Stimulated activated CD4-positive, alpha-beta T cell treated with anti-CD3 and anti-CD28 coated beads, Interleukin-4, amount 100 ng/mL, for 1 hour (primary cell): ENCODE measurements at places on chromosomes 13 and 19.
A peak's percentile ranks its signal among the peaks of the same experiment; 100 is the strongest.

- no peak for DNase-seq
Measured at GRCh38 chr13:110278859-110279258, 28.1 kb downstream of the COL4A1 start.

DNA sequence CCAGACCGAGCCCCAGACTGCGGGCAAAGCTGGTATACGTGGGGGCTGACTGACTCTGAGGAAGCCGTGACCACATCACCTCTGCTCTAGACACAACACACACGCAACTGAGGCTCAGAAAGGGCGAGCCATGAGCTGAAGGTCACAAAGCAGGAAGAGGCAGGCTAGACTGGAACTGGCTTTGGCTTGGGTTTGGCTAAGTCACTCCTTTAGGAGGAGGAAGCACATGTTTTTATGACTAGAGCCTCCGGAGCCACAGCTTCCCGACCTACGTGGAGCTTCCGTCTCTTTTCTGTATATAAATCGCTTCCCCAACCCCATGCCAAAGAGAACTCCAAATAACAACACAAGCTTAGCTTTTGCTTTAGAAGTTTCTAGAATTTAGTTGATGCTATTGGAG, 48.0 kb downstream of the RFX2 start:
- no peak for DNase-seq

GRCh38 chr13:42354241-42355091, 82.5 kb downstream of the AKAP11 start:
- DNase-seq: peak; percentile 46

DNA sequence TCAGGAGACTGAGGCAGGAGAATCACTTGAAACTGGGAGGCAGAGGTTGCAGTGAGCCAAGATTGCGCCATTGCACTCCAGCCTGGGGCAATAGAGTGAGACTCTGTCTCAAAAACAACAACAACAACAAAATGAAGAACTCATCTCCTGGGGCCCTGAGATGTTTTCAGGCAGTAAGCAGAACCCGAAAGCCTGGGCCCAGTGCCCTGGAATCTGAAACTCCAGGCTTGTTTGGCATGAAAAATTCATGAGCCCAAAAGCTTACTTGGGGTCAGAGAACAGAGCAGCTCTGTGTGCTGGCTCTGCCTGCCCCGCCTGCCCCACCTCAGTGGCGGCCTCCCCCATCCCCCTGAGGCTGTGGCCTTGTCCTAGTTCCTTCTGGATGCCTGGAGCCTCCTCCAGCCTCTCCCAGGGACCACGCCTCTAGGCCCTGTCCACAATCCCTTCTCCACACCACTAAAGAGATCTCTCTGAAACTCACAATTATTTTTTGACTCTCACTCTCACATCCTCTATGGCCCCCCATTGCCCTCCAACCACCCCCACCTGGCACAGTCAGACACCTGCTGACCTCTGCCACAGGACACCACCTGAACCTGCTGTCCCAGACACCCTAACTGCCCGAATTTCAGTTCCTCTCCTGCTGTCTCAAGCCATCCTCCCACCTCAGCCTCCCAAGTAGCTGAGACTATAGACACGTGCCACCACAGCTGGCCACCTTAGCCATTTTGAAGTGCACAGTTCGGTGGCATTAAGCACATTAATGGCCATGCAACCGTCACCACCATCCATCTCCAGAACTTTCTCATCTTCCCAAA, 6.9 kb upstream of the AP1M2 start:
- no peak for DNase-seq

GRCh38 chr19:16825312-16826052, 3.7 kb upstream of the SIN3B start:
- DNase-seq: no peak

- no peak for DNase-seq
Measured at GRCh38 chr19:47598407-47599349, 10.3 kb upstream of the BICRA start.

DNA sequence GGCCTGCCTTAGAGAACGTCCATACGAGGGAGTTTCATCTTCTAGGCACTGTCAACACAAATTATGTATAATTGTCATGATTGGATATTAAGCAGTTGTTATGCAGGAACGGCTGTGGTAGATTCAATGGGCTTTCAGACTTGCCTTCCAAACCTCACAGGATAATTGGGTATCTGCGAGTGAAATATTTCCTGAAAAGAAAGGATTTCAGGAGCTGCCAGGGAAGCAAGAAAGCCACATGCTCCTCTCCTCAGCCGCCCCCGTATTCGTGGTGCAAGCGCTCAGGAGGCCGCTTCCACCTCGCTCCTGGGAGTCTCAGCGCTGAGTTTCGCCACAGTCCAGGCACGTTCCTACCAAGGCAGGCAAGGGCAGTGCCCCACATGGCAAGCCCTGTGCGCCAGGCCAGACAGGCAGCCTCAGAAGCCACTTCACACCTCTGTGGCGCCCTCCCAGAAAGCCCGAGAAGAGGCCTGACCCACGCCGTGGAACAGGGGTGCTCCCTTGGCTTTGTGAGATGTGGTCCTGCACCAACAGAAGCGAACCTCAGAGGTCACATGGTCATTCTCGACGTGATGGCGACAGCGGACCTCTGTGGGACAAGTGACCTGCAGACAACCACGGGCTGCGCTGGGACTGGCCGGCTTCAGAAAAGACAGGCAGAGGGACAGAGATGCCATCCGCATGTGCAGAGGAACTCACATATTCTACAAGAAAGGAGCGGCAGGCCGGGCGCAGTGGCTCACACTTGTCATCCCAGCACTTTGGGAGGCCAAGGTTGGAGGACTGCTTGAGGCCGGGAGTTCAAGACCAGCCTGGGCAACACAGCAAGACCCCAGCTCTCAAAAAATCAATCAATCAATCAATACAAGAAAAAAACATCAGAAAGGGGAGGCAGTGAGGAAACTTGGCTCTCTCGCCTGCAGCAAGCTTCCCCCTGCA, 41.4 kb downstream of the CEBPG start:
- no peak for DNase-seq

- no peak for DNase-seq
Measured at GRCh38 chr13:91764527-91764926, 366.1 kb downstream of the GPC5 start.

- DNase-seq: no peak
Measured at GRCh38 chr13:32838945-32839344, 177.3 kb upstream of the KL start.

GRCh38 chr13:112968380-112968909, 569 bp upstream of the MCF2L start:
- DNase-seq: peak; percentile 51

GRCh38 chr19:38425810-38426466, at the start of gene RASGRP4:
TSS of gene RASGRP4 (minus strand) at chr19:38426219. CDS start at chr19:38426091, 128 bp downstream.
- peak; percentile 64 for DNase-seq

- no peak for DNase-seq
Measured at GRCh38 chr19:4058693-4059452, 7.8 kb downstream of the ZBTB7A start.

GRCh38 chr13:35818633-35819067, 312.5 kb downstream of the DCLK1 start:
- DNase-seq: no peak

- DNase-seq: no peak
Measured at GRCh38 chr13:109412283-109412901, 374.0 kb downstream of the IRS2 start.

- peak; percentile 42 for DNase-seq
Measured at GRCh38 chr19:49556412-49557398, 23.7 kb downstream of the NOSIP start.

DNA sequence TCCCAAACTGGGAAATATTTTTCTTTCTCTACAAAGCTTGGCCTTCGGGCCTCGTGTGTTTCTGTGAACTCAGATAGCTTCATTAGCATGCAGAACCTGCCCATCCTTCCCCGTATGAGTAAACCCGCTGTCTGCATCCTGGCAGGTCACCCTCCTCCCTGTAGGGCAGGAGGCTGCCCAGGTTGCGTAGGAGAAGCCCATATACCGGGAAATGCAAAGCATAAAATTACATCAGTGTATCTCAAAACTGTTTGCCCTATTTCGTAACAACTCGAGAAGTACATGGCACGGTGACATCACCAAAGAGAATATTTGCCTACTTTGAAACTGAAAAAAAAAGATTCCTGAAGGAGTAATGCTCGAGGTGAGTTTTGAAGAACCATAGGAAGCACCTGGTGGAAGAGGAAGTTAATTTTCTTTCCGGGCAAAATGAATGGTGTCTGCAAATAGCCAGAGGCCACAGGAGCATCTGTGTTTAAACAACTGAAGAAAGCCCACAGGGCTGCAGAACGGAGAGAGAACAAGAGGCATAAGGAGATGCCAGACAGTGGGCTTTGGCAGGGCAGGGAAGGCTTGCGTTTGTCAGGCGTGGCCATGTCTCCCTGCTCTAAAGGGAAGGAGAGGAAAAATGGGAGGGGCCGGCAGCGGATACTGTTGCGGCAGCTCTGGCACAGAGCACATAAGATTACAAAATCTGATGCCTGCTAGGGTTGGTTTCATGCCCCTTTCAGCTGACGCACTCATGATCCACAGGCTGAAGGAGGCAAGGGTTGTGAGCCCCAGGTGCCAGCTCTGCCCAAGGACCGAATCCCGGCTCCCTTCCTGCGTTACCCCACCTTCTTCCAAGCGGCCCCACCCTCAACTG, 81.4 kb downstream of the IRS2 start:
- DNase-seq: no peak

- DNase-seq: no peak
Measured at GRCh38 chr19:45527731-45528130, 20.5 kb downstream of the VASP start.

DNA sequence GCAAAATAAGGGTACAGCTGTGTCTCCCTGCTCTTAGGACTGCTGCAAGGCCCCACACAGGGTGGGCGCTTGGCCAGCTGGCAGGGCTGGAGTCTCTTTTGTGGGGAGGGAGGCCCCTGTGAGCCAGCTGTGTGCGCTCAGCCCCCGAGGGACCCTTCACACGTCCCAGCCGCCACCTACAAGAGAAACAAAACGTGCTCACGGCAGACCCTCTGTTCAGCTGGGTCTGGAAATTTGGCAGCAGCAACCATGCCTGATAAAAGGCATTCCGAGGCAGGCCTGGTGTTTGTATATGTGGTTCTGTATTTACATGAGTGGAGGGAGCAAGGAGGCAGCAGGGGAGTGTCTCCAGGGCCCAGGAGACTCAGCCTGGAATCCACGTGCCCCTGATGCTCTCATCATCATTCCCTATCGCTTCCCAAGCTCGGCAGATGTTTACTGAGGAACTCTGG, 49.7 kb downstream of the CRTC1 start:
- no peak for DNase-seq

GRCh38 chr13:81395368-81395767, 1054.4 kb upstream of the SPRY2 start:
- DNase-seq: no peak

DNA sequence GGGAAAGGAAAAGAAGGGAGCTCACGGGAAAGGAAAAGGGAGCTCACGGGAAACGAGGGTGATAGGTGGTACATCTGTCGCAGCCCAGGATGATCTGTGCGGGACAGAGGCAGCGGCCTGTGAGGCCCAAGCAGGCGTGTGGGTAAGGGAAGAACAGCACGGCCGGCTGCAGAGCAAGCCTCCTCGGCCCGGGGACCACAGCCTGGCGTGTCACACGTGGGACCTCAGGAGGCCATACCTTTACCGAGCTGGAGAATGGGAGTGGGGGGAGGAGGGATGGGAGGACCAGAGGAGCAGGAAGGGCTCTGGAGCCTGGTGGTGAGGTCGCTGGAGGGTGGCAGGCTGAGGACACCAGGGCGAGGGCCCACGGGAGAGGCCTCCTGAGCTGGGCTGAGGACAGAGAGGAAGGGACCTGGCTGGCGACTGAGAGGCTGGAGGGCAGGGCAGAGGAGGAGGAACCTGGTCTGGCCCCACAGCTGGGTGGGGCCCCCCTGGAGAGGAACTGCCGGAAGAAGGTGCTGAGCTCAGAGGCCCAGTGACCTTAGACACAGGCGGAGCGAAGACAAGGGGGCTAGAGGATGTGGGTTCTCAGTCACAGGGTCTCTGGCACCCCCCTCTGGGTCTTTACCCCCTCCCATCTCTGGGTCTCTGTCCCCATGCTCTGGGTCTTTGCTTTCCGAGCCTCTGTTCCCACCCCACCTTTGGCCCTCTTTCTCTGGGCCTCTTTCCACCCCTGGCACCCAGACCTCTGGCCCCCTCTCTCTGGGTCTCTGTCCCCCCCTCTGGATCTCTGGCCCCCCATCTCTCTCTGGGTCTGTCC, 2.9 kb upstream of the FTL start:
- peak; percentile 23 for DNase-seq

- no peak for DNase-seq
Measured at GRCh38 chr19:6248844-6249243, 30.9 kb downstream of the MLLT1 start.

DNA sequence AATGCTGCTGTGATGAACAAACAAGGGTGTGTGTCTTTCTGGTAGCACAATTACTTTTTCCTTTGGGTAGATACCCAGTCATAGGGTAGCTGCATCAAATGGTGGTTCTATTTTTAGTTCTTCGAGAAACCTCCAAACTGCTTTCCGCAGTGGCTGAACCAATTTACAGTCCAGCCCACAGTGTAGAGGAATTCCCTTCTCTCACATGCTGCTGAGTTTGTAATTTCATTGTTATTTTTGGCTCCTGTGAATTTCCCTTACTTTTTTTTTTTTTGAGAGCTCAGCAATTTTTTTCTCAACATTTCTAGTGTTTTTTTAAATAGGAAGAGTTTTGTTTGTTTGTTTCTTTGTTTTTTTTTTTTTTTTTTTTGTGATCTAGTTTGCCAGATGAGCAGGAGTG, 37.5 kb upstream of the ADGRE1 start:
- DNase-seq: no peak

GRCh38 chr13:108760541-108760940, 131.1 kb downstream of the MYO16 start:
- DNase-seq: no peak

DNA sequence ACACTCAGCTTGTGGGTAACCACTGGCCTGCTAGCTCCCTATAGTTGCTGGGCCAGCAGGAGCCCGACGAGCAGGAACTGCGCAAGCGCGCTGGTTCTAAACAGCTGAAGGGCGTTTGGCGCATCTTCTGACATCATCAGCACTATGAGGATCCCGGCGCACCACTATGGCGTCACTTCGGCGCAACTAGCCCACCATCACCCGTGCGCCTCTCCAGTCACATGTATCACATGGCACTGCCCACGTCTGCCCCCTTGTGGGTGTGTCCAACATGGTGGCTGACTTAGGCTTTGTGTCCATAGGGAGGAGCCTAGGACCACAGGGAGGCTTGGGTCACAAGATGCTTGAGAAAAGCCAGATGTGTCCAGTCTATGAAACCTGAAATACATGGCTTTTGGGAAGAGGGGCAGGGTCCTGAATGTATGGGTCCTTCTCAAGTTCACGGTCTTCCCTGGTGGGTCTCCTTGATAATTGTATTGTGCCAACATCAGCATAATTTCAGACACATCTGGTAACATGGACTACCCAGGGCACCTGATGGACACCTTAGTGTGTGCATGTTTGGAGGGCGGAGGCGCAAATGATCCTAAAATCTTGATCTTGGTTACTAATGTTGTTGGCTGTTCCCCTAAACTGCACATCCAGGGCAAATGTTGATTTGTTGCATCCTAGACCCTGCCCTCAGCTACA, 18.0 kb downstream of the KLK4 start:
- DNase-seq: no peak
